ENCODE measurements at places on chromosomes 5 and 9.

DNA sequence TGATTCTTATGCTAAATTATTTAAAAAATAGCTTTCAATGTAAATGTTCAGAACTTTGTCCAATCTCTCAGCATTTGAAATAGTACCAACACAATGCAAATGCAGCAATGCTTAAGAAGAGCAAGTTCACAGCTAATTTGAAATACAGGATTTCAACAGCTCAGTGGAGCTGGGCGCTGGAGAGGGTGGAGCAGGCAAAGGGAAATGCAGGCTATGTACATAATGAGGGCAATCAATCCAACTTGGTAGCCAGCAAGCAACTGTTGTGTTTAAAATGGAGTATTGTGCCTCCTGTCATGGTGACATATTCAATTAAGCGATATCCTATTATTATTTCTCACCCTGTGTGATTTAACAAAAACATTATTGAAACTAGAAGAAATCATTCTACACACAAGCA, 568.8 kb downstream of the PSAT1 start:
- no peak for DNase-seq

DNA sequence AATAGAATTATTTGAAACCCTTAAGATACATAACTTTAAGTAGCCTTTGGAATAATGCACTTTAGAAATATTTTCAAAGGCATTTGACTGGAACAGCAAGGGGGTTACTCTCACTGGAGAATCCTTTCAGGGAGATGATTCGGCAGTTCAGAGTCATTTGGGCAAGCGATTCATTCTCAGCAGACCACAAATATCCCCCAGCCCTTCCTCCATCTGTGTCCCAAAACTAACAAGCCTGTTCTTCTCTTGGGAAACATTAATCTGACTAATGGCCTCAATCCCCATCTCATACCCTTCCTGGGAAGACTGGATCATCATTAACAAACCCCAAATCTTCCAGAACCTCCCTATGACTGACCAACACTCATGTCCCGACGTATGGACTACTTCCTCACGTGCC, 65.8 kb upstream of the S1PR3 start:
- no peak for DNase-seq

DNA sequence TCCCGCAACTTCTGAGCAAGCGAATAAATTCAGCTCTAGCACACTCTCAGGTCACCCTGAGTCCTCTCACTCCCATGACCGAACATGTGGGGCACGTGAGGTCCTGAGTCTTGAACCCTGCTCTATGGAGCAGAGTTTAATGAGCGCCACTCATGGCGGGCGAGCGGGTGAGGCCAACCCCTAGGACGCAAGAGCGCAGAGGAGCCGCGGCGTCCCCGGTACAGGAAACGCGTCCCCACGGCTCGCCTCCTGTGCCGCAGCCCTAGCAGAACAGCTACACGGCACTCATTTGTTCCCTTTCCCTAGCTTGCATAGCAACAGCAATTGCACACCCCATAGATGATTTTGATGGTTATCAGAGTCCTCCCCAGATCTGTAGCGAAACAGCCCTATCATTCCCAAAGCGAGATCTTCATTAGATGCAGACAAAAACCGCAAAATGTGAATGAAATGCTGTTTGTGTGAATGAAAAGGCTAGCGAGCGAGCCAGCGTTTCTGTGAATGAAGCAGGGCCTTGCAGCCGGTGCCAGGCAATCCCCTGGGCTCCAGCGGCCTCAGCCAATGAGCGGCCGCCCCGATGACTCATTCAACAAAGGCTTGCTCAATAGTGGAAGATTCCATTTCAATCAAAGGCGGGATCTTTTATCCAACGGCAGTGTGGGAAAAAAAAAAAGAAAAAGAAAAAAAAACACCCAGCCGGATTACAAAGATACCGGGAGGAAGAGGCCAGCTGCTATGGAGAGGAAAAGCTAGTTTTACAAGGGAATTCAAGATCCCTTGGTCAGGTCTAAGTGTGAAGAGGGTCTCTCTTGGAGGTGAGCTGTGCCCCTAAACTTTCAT, 1.5 kb upstream of the SHC3 start:
- DNase-seq = no peak

GRCh38 chr5:26856238-26856637, 182.1 kb downstream of the CDH9 start:
- DNase-seq = no peak

- no peak for DNase-seq
Measured at GRCh38 chr9:137071282-137071681, 925 bp upstream of the SAPCD2 start.

DNA sequence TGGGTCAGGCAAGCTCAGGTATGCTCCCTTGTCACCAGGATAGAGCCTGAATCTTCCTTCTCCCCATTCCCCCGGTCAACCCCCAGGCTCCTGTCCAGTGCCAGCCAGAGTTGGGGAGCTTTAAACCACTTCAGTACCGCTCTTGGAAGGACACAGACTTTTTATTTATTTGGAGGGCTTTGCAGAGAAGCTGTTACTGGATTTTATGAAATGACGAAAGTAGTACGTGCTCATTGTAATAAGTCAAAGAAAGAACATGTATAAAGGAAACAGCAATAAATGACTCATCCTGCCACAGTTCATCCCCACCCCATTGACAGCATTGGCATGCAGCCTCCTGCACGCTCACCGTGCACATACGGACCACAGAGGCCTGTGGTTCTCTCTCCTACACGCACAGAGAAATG, 230.3 kb downstream of the AUH start:
- peak; percentile 65 for DNase-seq

GRCh38 chr5:127313847-127314473, 23.4 kb downstream of the MEGF10 start:
- peak; percentile 62 for DNase-seq

- DNase-seq = no peak
Measured at GRCh38 chr9:86281593-86282076, 703 bp downstream of the ISCA1 start.

GRCh38 chr5:66724349-66725139, 128.4 kb downstream of the MAST4 start:
- no peak for DNase-seq

DNA sequence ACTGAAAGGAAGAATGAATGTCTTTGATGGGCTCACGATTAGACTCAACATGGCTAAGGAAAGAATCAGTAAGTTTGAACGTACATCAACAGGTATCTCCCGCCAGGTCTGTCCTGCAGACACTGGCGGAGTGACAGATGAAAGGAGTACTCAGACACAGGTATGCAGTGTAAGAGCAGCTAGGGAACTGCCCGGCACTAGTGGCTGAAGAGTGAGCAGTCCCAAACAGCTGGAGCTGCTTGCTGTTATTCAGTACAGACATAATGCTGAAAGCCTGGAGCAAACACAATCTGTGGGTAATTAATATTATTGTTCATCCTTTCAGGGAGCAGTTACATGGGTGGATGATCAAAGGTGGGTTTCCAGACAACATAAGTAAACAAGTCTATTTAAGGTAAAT, 835.5 kb downstream of the TLE4 start:
- no peak for DNase-seq

DNA sequence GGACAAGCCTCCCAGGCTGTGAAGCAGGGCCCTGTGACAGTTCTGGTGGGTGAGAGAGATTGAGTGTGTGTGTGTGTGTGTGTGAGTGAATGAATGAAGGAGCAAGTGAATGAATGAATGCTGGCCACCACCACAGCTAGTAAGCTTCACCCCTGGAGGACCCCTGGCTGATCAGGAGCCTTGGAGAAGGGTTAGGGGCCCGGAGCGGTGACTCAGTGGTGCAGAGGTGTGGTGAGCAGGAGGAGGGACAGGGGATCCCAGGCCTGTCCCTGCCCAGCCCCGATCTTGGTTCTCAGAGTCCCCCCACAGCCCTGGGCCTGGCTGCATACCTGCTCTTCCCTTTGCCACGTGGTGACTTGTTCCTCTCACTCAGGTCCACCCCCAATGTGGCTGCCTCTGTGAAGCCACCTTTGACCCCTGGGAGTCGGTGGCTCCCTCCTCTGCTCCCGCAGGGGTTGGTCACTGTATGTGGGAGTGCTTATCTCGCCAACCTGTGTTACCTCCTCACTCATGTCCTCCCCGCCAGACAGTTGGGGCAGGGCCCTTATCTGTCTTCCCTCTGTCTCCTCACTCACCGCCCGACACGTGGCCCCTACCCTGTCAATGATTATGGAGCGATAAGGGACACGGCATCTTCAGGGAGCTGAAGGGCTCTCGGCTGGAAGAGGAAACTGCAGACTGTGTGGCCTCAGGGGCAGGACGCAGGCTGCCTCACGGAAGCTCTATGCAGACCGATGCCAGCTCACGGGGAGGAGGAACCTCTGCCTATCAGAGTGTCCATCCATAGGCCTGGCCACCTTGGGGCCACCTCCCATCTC, 99.9 kb upstream of the PITX1 start:
- DNase-seq = no peak

DNA sequence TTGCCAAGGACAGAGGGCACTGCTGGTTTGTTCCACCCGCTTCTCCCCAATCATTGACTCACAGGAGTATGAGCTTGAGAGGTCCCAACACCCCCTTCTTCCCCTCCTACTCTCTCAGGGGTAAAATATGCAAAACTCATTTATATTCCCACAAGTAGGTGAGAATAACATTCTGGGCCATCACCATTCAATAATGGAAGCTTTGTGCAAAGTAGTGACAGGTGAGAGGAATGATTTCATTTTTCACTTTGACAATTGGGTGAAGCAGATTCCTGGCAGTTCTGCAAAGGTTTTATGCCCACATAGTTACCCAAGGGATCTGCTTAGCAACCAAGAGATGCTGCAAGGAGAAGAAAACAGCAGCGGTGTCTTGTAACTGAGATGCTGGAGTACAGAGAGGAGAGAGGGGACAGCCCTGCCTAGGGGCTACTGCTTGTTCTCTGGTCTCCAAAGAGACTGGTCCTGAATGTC, 137.6 kb downstream of the CMYA5 start:
- DNase-seq = no peak

DNA sequence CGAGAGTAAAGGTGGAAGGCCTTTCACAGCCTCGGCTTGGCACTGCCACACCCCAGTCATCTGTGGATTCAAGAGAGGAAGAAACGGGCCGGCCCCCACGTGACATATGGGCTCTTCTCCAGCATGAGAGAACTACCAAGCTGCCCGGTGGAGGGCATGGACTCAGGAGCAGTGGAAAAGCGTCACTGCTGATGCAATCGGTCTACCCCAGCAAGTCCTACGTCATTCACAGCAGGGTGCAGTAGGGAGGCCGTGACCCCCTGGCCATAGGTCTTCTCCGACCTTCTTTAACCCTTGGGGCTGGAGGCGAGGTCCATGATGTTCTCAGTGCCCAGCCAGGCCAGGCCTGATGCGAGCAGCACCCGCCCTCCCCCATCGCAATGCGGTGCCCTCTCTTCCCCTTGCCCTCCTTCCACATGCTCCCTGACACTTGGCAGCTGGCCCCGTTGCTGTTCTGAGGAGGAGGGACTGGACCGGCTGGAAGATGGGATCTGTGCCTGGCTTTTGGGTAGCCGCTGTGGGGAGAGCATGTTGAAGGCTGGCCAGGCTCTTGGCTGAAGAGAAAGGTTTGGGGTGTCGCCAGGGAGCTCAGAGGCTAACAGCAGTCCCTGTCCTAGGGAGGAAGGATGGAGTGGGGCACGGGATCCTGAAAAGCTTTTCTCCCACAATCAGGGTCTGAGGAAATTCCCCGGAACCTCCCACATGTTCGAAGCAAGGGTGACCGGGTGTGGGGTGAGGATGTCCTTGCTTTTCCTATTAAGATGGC, 89.8 kb downstream of the LIFR start:
- no peak for DNase-seq

DNA sequence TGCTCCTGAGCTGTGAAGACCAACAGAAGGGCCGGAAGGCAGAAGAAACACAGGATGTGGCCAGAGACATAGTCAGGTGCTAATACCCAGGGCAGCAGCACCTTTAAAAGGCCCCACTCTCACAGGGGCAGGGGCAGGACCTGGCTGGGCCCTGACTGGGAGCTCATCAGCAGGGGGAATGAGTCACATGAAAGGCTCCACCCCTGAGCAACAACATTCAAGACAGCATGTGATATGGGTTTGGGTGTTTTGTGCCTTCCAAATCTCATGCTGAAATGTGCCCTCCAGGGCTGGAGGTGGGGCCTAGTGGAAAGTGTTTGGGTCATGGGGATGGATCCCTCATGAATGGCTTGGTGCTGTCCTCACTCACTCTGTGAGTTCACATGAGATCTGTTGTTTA, 181.7 kb downstream of the ERCC6L2 start:
- DNase-seq = no peak

DNA sequence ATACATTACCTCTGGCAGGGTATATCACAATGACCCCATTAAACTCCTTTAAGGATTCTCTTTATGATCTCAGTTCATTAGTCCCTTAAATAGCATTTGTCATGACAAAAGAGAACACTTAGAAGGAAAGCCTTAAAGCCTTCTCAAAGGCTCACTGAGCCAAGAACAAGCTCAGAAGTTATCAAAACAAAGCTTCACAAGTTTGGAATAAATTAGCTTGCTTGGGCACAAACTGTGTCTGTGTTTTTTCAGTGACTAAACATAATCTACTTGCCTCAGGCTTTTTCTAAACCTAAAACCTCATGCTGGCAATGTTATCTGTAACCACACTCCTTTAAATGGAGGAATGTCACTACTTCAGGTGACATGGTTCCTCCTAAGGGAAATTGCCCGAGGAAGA, 1114.9 kb upstream of the C9orf72 start:
- DNase-seq = no peak

DNA sequence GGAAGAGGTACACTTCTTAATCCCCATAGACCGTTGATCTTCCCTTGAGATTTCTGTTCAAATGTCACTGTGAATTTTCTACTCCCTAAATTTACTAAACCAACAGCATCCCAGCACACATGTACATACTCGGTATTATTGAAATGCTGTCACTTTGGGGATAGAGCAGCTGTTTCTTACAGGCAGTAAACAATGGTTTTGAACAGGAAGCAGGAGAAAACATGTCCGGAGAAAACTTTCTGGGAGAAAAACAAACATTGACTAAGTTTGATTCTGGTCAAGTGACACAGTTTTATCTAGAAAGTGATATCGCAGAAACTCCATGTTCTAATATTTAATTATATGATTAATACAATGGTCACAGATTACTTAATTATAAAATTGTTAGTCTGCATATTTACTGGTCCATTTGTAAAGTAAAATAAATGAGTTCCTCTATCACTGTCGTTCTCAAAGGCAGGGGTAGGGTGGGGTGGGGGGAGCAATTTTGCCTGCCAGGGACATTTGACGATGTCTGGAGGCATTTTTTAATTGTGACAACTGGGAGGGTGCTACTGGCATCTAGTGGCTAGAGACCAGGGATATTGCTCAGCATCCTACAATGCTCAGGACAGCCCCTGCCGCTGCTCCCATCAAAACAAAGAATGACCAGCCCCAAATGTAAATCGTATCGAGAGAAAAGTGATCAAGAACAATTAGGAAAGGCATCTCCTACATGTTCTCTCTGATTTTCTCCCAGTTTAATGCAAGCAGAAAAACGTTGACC, 12.2 kb downstream of the TAS2R1 start:
- no peak for DNase-seq

DNA sequence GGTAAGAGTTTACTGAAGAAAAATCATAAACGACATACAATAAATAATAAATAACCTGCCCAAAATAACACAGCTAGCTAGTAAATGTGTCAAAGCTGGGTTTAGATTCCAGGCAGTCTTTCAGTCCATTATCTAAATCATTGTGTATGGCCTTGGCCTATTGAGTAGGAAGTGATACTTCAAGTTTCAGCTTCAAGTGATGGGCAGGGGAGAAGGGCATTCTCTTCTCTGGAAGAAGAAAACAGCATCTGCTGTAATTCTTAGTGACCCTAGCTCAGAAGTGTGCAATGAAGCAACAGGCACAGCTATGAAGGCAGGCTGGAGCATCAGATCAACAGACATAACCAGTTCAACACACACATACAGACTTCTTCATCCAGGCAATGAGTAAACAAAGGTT, 42.5 kb downstream of the FNIP1 start:
- no peak for DNase-seq

- DNase-seq = no peak
Measured at GRCh38 chr5:141628175-141628788, 8.4 kb downstream of the HDAC3 start.

GRCh38 chr5:114185274-114185673, 176.6 kb upstream of the KCNN2 start:
- no peak for DNase-seq
